ENCODE measurements at places on chromosomes 3 and 15. TPM values are rescaled to one million over a fixed set of nuclear protein-coding genes. Genes with fewer than 3 reads are reported as not detected.

Gene RASGRP1
- total RNA-seq, result 6.2 TPM

Gene CKMT1A
- not detected for total RNA-seq

Gene TMCO5A
- not detected for total RNA-seq

Gene EXD1
- total RNA-seq, result not detected

Data from regular cardiac myocyte (primary cell).